Uterus (tissue), 4 donors: ENCODE measurements at places on chromosomes 4 and X. TPM values are rescaled to one million over a fixed set of nuclear protein-coding genes. Genes with fewer than 3 reads are reported as not detected.
A peak's percentile ranks its signal among the peaks of the same experiment; 100 is the strongest.

Gene HS3ST1
- total RNA-seq = 9.9 TPM

GRCh38 chrX:41604766-41605543 is 83.8 kb upstream of the GPR34 start:
- no peak for DNase-seq
- peaks cover 4% of the 10 kb centered on the region for H3K27me3 ChIP-seq
- no peaks in the 10 kb centered on the region for H3K36me3 ChIP-seq
- H3K4me3 ChIP-seq = no peak overlapping the region
- H3K27ac ChIP-seq = no peak overlapping the region
- H3K4me1 ChIP-seq = no peaks in the 10 kb centered on the region

Gene CLNK
- not detected for total RNA-seq

GRCh38 chrX:23332888-23333821 is 1.5 kb upstream of the PTCHD1 start:
- peak; percentile 23 for DNase-seq
- H3K4me3 ChIP-seq = peak overlapping the region; percentile 29
- H3K27me3 ChIP-seq = no peaks in the 10 kb centered on the region
- H3K27ac ChIP-seq = no peak overlapping the region

DNA sequence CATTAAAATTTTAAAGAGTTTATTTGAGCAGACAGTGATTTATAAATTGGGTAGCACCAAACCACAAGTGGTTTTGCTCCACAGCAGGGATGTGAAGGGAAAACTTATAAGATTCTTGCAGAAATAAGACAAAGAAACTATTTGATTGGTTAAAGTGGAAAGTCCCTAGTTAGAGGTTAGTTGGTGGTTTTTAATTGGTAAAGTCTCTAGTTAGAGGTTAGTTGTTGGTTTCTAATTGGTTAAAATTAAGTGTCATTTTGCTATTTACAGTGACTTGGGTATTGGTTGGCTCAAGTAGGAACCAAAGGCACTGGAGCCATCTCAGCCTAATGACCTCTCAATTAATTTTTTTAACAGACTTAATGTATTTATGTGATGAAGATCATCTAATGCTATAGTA is 23.0 kb downstream of the ATG4A start:
- no peak for DNase-seq
- no peaks in the 10 kb centered on the region for H3K27me3 ChIP-seq
- no peaks in the 10 kb centered on the region for H3K36me3 ChIP-seq
- no peaks in the 10 kb centered on the region for H3K4me1 ChIP-seq
- H3K4me3 ChIP-seq = no peak overlapping the region

- no peak for DNase-seq
- H3K4me1 ChIP-seq = no peaks in the 10 kb centered on the region
- H3K36me3 ChIP-seq = no peaks in the 10 kb centered on the region
These were observed 15.2 kb downstream of the LINC00632 start for GRCh38 chrX:140724736-140725135.

Gene SSX1
- not detected for total RNA-seq

DNA sequence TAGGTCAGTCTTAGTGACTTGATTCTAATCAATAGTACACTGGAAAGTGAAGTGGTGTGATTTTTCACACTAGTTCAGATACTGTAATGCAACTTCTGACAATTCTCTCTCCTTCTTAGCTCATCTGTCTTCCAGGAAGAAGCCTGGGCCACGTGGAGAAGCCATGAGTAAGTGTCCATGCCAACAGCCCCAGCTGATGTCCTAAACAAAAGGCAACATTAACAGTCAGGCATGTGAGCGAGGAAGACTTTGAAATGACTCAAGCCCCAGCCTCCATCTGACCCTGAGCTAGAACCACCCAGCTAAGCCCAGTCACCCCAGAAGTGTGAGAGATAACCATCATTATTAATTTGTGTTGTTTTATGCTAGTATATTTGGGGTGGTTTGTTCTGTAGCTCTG is 115.7 kb upstream of the MAGEB16 start:
- no peaks in the 10 kb centered on the region for H3K27me3 ChIP-seq
- H3K27ac ChIP-seq = no peak overlapping the region
- no peak for DNase-seq
- H3K36me3 ChIP-seq = no peaks in the 10 kb centered on the region

Gene KCNIP4
- not detected for total RNA-seq

- H3K27me3 ChIP-seq = no peaks in the 10 kb centered on the region
- no peaks in the 10 kb centered on the region for H3K4me1 ChIP-seq
These were observed 23.2 kb upstream of the LUZP4 start for GRCh38 chrX:115266300-115266699.

- H3K4me1 ChIP-seq = peaks cover 7% of the 10 kb centered on the region
- no peak overlapping the region for H3K4me3 ChIP-seq
- H3K27me3 ChIP-seq = no peaks in the 10 kb centered on the region
These were observed 60.9 kb downstream of the ANAPC4 start for GRCh38 chr4:25437926-25438325.

Gene PORCN
- 16.5 TPM for total RNA-seq

DNA sequence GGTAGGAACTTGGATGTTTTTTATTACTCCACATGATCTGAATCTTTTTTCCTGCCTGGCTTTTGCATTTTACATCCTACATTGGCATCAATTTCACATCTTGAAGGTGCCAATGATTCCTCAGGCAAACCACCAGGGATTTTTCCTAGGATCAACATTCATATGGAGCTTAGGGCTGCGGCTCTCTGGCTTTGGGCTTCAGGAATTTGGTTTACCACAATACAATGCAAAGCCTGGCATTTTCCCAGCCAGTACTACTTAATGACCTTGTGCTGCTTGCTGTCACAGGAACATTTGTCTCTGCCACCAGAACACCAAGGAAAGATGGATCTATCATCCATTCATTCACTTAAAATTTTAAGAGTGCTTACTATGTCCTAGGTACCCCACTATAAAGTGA is 180.7 kb downstream of the PDGFC start:
- DNase-seq = no peak
- H3K4me3 ChIP-seq = no peak overlapping the region
- H3K27me3 ChIP-seq = no peaks in the 10 kb centered on the region
- H3K36me3 ChIP-seq = no peaks in the 10 kb centered on the region
- H3K27ac ChIP-seq = no peak overlapping the region
- H3K4me1 ChIP-seq = no peaks in the 10 kb centered on the region

GRCh38 chrX:18119856-18120255 is 100.8 kb downstream of the BEND2 start:
- no peaks in the 10 kb centered on the region for H3K4me1 ChIP-seq
- H3K4me3 ChIP-seq = no peak overlapping the region
- H3K36me3 ChIP-seq = no peaks in the 10 kb centered on the region
- no peaks in the 10 kb centered on the region for H3K27me3 ChIP-seq
- no peak overlapping the region for H3K27ac ChIP-seq
- no peak for DNase-seq

Gene METAP1
- total RNA-seq = 34.4 TPM

DNA sequence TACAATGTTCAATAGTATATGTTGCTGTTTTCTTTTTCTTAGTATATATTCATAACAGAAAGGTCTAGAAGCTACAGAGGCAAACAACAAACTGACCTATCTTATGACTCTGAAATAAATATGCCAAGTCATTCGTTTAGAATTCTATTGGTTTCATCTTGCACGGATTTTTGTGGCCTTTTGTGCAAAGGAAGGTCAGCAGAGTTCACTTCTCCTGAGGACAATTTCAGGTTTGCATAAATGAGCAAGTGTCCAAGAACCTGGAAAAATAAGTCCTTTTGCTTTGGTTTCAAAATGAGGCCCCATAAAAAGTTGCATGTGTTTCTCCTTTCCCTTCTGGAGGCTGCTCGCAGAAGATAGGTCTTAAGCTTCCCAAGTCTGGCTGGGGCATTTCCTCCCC is 156.9 kb downstream of the APBB2 start:
- H3K4me1 ChIP-seq = peaks cover 11% of the 10 kb centered on the region
- no peaks in the 10 kb centered on the region for H3K36me3 ChIP-seq
- no peaks in the 10 kb centered on the region for H3K27me3 ChIP-seq

- H3K4me3 ChIP-seq = no peak overlapping the region
- no peaks in the 10 kb centered on the region for H3K4me1 ChIP-seq
- H3K27ac ChIP-seq = no peak overlapping the region
- H3K27me3 ChIP-seq = no peaks in the 10 kb centered on the region
- no peak for DNase-seq
- H3K36me3 ChIP-seq = no peaks in the 10 kb centered on the region
These were observed 216.5 kb downstream of the MID1IP1 start for GRCh38 chrX:39017716-39018115.

Gene MAGEA1
- not detected for total RNA-seq

- no peak overlapping the region for H3K4me3 ChIP-seq
- H3K27me3 ChIP-seq = no peaks in the 10 kb centered on the region
- no peak for DNase-seq
- H3K4me1 ChIP-seq = no peaks in the 10 kb centered on the region
These were observed 21.2 kb downstream of the PPAT start for GRCh38 chr4:56414135-56414670.

DNA sequence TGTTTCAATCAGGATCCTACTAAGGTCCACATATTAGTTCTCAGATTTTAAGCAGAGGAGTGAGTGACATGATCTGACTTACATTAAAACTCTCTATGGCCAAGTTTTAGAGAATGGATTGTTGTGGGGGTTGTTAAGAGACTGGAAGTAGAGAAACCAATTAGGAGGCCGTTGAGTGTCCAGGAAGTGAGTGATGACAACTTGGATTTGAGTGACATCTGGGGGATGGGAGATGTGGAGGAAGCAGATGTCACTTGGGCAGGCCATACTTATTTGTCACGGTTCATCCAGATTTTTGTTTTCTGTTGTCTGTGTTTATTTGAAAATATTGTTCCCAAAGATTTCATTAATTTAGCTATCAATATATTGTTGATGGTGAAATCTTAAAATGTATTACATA is 28.3 kb downstream of the ADD1 start:
- peaks cover 14% of the 10 kb centered on the region for H3K4me1 ChIP-seq
- no peaks in the 10 kb centered on the region for H3K27me3 ChIP-seq
- no peak overlapping the region for H3K27ac ChIP-seq
- H3K4me3 ChIP-seq = no peak overlapping the region

- no peak for DNase-seq
- H3K4me1 ChIP-seq = no peaks in the 10 kb centered on the region
- no peak overlapping the region for H3K27ac ChIP-seq
- no peak overlapping the region for H3K4me3 ChIP-seq
- H3K27me3 ChIP-seq = no peaks in the 10 kb centered on the region
These were observed 69.0 kb upstream of the HDAC8 start for GRCh38 chrX:72641611-72642010.

DNA sequence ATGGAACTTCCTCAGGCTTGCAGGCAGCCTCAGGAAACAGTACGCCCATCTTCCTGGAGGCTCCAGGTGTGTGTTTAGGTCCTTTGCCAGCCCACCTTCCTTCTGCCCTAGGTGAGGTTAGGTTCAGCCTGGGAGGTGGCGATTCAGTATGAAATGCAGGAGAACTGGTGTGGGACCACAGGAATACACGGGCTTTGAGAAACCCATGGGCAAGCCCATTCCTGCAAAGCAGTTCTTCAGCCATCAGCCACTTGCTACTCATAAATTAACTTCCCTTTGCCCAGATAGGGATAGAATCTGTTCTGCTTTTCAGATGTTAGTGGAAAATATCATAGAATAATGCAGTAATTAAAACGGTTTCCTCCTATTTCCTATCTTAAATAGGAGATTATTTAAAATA is 32.2 kb downstream of the TBC1D14 start:
- no peak overlapping the region for H3K4me3 ChIP-seq
- peak overlapping the region; percentile 73 for H3K27ac ChIP-seq

DNA sequence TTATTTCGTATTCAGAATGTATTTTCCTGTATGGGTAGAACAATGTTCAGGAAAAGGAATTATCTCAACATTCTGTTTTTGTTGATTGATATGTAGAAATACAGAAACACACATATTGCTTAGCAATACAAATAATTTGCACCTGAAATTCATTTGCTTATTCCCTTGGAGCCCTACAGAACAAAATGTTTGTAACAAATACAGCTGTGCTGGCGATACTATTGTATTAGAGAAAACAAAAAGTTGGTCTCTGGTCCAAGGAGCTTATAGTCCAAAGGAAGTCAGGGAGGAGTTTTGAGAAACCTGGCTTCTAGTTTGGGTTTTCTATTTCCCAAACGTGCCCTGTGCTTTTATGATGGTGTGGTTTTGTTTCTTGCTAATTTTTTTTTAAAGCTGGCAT is 37.8 kb upstream of the CAPN6 start:
- no peak overlapping the region for H3K27ac ChIP-seq
- no peaks in the 10 kb centered on the region for H3K4me1 ChIP-seq
- no peaks in the 10 kb centered on the region for H3K36me3 ChIP-seq
- H3K27me3 ChIP-seq = no peaks in the 10 kb centered on the region

- no peak overlapping the region for H3K4me3 ChIP-seq
- DNase-seq = no peak
- no peaks in the 10 kb centered on the region for H3K36me3 ChIP-seq
- no peak overlapping the region for H3K27ac ChIP-seq
- no peaks in the 10 kb centered on the region for H3K4me1 ChIP-seq
These were observed 230.7 kb downstream of the DCLK2 start for GRCh38 chr4:150308824-150309472.

DNA sequence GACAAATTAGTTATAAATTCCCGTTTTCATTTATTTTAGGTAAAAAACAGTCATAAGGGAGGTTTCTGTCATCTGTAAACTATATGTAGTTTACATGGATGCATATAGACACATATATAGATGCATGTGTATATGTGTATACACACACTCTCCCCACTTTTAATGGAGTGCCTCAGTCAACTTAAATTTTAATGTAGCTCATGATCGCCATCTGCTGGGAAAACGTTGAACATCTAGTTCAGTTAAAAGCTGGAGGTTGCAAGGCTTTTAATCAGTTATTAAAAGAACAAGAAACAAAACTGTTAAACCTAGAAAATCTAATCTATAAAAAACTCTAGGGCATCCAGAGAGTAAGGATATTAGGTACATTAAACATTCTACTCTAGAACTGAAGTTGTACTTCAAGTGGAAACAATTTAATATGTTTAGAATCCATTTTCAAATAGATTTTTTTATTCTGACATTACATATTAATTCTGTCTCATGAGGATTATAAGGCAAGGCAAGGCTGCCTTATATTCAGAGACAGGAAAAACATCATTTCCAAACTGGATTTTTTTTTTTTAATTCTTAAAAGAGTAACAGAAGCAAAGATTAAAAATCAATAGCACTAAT is 122.6 kb downstream of the SHISA3 start:
- H3K27ac ChIP-seq = no peak overlapping the region
- H3K4me3 ChIP-seq = no peak overlapping the region
- DNase-seq = peak; percentile 21

Gene DUSP9
- not detected for total RNA-seq

Gene SCRG1
- not detected for total RNA-seq

Gene AKAP14
- not detected for total RNA-seq

DNA sequence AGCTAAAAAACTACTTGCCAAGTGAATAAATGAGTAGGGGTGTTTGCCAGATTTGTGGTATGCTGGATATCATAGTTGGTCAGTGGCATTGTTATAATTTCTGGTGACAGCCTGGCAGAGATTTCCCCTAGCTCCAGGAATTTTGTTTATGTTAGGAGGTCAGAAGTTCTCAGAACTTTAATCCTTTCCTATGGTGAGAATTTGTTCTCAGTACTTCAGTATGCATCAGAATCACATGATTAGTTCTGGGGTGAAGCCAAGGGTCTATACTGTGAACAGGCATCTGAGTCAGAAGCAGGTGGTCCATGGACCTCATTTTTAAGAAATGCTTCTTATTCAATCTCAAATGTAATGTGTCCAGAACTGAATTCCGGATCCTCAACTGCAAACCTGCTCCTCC is 10.5 kb downstream of the RASSF6 start:
- no peaks in the 10 kb centered on the region for H3K36me3 ChIP-seq
- H3K27me3 ChIP-seq = no peaks in the 10 kb centered on the region
- H3K4me3 ChIP-seq = no peak overlapping the region
- DNase-seq = no peak
- H3K4me1 ChIP-seq = no peaks in the 10 kb centered on the region
- H3K27ac ChIP-seq = no peak overlapping the region

- H3K4me3 ChIP-seq = no peak overlapping the region
- H3K27ac ChIP-seq = no peak overlapping the region
- no peaks in the 10 kb centered on the region for H3K27me3 ChIP-seq
- no peak for DNase-seq
- no peaks in the 10 kb centered on the region for H3K4me1 ChIP-seq
These were observed 60.7 kb upstream of the LCORL start for GRCh38 chr4:18082236-18082635.
